Ascending aorta (tissue), 2 donors: ENCODE measurements at places on chromosomes 3 and 15.

GRCh38 chr3:94616833-94617232 lies 554.0 kb downstream of the NSUN3 start:
- no peak overlapping the region for H3K4me3 ChIP-seq
- no peaks in the 10 kb centered on the region for H3K4me1 ChIP-seq
- no peaks in the 10 kb centered on the region for H3K27me3 ChIP-seq
- H3K36me3 ChIP-seq: no peaks in the 10 kb centered on the region
- no peak overlapping the region for H3K27ac ChIP-seq

GRCh38 chr15:99677540-99678134 lies 55.6 kb downstream of the LYSMD4 start:
- H3K36me3 ChIP-seq: peaks cover 17% of the 10 kb centered on the region
- DNase-seq: no peak
- no peak overlapping the region for H3K4me3 ChIP-seq
- H3K27me3 ChIP-seq: no peaks in the 10 kb centered on the region
- peak overlapping the region; percentile 52 for H3K27ac ChIP-seq

DNA sequence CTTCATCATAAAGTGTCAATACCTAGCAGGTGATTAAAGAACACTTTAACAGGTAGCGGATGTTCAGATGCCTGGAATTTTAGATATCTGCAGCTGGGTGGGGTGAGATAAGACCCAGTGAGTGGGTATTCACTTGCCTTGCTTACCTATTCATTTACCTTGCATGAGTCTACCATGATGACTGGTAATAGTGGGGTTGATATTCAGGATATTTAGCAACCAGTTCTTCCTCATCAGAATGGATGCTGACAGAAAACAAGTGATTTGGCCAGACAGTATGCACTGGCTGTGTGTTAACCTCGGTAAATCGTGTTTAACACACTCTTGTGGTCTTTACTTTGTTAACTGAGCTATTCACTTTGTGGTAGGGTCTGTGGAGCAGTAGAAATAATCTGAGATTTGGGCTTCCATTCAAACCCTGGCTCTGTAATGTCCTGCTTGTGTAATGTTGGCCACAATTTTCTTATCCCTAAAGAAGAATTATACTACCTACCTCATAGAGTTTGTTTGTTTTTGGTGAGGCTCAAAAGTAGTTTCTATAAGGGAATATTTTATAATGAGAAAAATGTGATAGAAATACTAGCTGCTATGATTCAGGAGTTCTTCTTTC lies 391.9 kb upstream of the TBL1XR1 start:
- H3K4me3 ChIP-seq: no peak overlapping the region
- H3K36me3 ChIP-seq: no peaks in the 10 kb centered on the region
- H3K4me1 ChIP-seq: peaks cover 3% of the 10 kb centered on the region
- DNase-seq: no peak
- H3K27ac ChIP-seq: no peak overlapping the region
- H3K27me3 ChIP-seq: no peaks in the 10 kb centered on the region

GRCh38 chr3:81744366-81744765 lies 17.1 kb downstream of the GBE1 start:
- no peak for DNase-seq
- peak overlapping the region; percentile 81 for H3K27ac ChIP-seq
- peaks cover 2% of the 10 kb centered on the region for H3K4me1 ChIP-seq
- H3K27me3 ChIP-seq: no peaks in the 10 kb centered on the region
- H3K4me3 ChIP-seq: no peak overlapping the region
